Cardiac atrium fibroblast (primary cell): ENCODE measurements at places on chromosomes 1 and 21. TPM values are rescaled to one million over a fixed set of nuclear protein-coding genes. Genes with fewer than 3 reads are reported as not detected.

The TCHHL1 gene
- total RNA-seq = not detected in 2 replicates

The ELAVL4 gene
- not detected in 2 replicates for total RNA-seq

The ADORA3 gene
- not detected in 2 replicates for total RNA-seq

The PCAT6 gene
- total RNA-seq = 0.97 and 4.9 TPM in 2 replicates

The TNFAIP8L2 gene
- total RNA-seq = not detected in 2 replicates

The ELK4 gene
- total RNA-seq = 11.9 and 15.2 TPM in 2 replicates

The C1orf141 gene
- not detected in 2 replicates for total RNA-seq

The C21orf58 gene
- total RNA-seq = 2.0 and 2.6 TPM in 2 replicates

The TMEM200B gene
- 8.6 and 11.6 TPM in 2 replicates for total RNA-seq

The UBL4B gene
- total RNA-seq = not detected in 2 replicates

The B3GALT5 gene
- total RNA-seq = not detected in 2 replicates

The FAM72D gene
- not detected in 2 replicates for total RNA-seq

The ZNF593OS gene
- total RNA-seq = not detected in 2 replicates

The C1orf87 gene
- not detected in 2 replicates for total RNA-seq

The CFAP74 gene
- total RNA-seq = not detected in 2 replicates

The ADGRL4 gene
- 18.4 and 27.2 TPM in 2 replicates for total RNA-seq

The PTPN22 gene
- under 0.01 TPM in 1 of 2 replicates, not detected in the other for total RNA-seq

The MAP7D1 gene
- 117 and 192 TPM in 2 replicates for total RNA-seq
